ENCODE measurements at places on chromosomes 5 and 9.

- no peak for DNase-seq
These were observed 2.5 kb downstream of the BARHL1 start for GRCh38 chr9:132584601-132585560.

DNA sequence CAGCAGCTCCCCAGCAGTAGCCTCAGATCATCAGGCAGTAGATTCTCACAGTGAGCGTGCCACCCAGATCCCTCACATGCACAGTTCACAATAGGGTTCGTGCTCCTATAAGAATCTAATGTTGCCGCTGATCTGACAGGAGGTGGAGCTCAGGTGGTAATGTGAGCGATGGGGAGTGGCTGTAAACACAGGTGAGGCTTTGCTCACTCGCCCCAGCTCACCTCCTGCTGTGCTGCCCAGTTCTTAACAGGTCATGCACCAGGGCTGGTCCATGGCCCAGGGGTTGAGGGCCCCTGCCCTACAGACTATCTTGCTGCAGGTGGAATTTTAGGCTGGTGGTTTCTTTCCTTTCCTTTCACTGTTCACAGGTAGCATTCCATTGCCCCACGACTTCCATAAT is 100.2 kb downstream of the MRPL36 start:
- no peak for DNase-seq

- DNase-seq: no peak
These were observed 256.9 kb downstream of the DMAC1 start for GRCh38 chr9:7542693-7543092.

DNA sequence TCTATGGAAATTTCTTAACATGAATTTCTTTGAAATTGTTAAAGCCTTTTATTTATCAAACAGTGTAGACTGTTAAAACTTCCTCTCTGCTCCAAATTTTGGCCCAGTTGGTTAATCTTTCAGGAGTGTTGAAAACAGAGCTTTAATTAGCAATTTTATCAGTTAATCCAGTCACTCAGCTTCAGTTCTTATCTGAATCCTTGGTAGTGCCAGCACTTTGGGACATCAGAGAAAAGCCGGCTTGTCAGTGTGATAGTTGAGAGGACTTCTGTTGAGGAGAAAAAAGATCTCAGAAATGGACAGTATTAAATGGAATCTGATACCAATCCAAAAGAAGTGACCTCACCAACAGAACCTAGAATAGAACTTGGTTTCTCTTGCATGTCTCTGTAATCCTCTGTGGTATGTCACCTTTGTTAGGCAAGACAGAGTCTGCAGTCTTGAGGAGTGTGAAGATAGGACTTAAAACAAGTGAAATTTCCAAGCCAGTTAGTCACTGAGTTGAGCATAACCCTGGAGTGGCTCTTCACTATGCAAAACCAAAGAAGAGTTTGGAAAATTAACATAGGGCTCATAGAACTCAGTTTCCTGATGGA is 251.8 kb downstream of the NNT start:
- no peak for DNase-seq

- no peak for DNase-seq
These were observed 80.9 kb downstream of the ALDH7A1 start for GRCh38 chr5:126514131-126514557.

- DNase-seq: no peak
These were observed 405.2 kb upstream of the MPDZ start for GRCh38 chr9:13684656-13685055.

DNA sequence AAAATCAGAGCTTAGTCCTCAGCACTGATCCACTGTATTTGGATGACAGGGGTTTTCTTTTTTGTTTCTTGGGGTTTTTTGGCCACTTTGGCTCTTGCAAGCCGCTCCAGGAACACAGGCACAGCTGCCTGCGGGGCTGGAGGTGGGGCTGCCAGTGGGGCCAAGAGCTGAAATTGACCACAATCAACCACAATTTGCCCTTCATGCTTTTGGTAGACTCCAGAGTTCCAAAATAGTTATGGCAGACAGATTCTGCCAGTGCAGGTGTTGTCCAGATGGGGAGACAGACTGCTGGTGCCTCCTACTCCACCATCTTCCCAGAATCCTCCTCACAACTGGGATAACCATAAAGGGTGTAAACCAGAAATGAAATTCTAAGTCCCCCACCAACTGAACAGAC is 36.5 kb downstream of the PLEKHG4B start:
- DNase-seq: no peak

DNA sequence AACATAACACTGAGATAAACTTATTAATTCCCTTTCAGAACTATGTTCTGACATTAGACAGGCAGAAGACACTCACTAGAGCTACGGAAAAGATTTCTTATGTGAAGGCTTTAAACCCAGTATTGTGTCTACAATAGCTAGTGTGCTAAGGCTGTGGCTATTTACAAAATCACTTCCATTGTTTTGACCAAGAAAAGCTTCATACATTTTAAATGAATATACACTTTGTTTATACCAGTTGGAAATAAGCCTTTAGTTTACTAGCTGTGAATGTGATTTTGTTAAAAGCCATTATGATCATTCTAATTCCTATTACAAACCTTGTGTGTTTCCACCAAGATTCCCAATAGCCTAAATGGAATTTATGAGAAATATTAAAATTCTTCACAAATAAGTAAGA is 83.0 kb downstream of the AGTPBP1 start:
- no peak for DNase-seq

GRCh38 chr9:128577206-128577605 is 24.8 kb downstream of the SPTAN1 start:
- no peak for DNase-seq

DNA sequence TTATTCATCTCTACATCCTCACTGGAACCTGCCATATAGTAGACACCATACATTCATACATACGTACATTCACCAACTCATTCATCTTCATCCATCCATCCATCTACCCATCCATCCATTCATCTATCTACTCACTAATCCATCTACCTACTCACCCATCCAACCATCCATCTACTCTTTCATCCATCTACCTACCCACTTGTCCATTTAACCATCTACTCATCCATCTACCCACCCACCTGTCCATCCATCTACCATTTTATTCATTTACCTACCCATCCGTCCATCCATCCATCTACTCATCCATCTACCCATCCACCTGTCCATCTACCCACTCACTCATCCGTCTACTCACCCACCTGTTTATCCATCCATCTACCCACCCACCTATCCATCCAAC is 31.9 kb upstream of the LCP2 start:
- no peak for DNase-seq
